SJCRH30 (cell line): ENCODE measurements at places on chromosomes 12 and 14.

DNA sequence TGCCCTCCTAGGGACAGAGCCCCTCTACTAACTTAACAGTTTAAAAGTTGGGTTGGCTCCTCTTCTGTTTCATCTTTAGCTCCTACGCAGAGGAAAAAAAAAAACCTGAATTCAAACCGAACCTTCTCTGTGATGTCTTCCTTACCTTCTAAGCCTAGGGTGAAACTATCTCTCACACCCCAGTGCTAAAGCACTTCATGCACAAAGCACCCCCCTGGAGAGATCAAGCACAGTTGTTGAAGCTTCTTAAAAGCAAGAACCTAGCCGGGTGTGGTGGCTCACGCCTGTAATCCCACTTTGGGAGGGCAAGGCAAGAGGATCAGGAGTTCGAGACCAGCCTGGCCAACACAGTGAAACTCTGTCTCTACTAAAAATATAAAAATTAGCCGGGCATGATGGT is 37.6 kb downstream of the CORO1C start:
- DNase-seq: no peak
- H3K4me3 ChIP-seq: no peak overlapping the region
- no peaks in the 10 kb centered on the region for H3K27me3 ChIP-seq
- H3K36me3 ChIP-seq: peaks cover 20% of the 10 kb centered on the region

- H3K36me3 ChIP-seq: no peaks in the 10 kb centered on the region
- no peaks in the 10 kb centered on the region for H3K27me3 ChIP-seq
- no peak overlapping the region for H3K27ac ChIP-seq
- peaks cover 11% of the 10 kb centered on the region for H3K4me1 ChIP-seq
- no peak for DNase-seq
- no peak overlapping the region for H3K4me3 ChIP-seq
These were observed 94.8 kb upstream of the ATP2B1 start for GRCh38 chr12:89803412-89803811.

DNA sequence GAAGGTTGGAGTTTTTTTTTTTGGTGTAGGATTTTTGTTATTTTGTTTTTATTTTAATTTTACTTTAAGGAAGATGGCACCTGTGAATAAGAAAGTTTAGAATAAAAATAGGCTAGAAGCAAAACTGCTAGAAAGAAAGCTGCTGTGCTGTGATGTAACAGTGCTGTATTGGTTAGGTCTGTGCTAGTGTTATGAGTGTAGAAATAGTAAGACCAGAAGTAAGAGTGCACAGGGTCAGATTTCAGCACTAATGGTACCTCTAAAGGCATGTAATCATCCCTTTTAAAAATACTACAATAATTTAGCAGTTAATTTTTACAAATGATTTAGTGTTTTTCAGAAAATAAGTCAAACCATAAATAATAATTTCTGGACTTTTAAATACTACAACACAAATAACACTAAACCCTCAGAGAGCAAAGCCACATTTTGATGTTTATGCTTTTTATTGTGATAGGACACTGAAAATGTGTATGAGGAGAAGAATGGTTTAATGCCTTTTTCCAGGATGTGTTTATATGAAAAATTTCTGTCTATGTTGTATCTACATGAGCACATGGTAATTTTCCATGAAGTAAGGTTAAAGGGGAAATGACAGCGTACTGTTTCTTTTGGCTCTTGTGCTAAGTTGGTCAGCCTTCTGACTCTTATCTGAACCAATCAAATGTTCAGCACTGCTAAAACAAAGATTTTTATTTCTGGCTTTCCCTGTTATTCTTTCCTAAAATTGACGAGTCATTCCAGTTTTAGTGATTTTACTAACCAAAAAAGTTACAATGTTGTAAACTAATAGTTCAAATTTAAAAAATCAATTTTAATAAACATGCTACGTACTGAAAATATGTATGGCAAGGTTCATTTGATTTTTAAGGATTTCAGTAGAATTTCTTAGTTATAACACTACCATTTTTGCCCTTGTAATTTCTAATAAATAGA is 96.1 kb downstream of the PPHLN1 start:
- no peak overlapping the region for H3K27ac ChIP-seq
- no peak for DNase-seq
- H3K4me3 ChIP-seq: no peak overlapping the region

DNA sequence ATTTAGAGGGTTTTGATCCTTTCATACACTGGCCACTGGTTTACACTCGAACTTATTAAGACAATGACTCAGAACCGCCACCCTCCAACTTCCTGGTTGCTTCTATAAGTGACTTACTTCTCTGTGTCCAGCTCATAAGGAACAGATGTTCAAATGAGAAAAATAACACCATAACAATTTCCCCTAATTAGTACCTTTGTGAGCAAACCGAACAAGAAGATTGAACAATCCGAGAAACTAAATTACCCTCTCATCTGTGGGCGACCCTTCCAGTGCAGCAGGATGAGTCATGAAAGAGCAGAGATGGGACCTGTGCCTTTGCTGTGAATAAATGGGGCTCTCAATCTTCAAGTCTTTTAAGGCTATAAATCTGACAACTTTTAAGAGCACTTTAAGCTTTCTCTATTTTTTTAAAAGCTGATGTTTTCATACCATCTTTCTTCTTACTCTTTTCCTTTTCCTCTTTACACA is 146.8 kb upstream of the RASSF8 start:
- no peaks in the 10 kb centered on the region for H3K4me1 ChIP-seq
- no peak overlapping the region for H3K4me3 ChIP-seq
- DNase-seq: no peak
- no peaks in the 10 kb centered on the region for H3K36me3 ChIP-seq

DNA sequence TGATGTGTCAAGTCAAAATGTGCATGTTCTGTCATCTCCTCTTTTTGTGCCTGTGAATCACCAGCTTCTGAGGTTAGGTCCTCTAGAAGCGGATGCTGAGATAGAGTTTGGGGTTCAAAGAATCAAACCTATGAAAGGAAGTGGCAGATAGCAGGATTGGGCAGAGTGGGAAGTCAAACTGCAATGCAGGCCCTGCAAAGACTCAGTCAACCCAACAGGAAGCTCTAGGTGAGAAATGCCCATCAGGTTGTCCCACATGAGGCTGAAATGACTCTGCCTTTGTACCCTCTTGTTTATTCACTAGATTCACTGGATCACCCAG is 4.5 kb upstream of the MIA2 start:
- H3K27me3 ChIP-seq: no peaks in the 10 kb centered on the region
- H3K4me1 ChIP-seq: peaks cover 4% of the 10 kb centered on the region; the same call in 1 of the 2 replicates
- no peak overlapping the region for H3K4me3 ChIP-seq
- H3K27ac ChIP-seq: no peak overlapping the region
- no peaks in the 10 kb centered on the region for H3K36me3 ChIP-seq

GRCh38 chr14:77557391-77557790 is 58.8 kb upstream of the ISM2 start:
- no peaks in the 10 kb centered on the region for H3K27me3 ChIP-seq
- DNase-seq: no peak
- no peak overlapping the region for H3K27ac ChIP-seq
- no peak overlapping the region for H3K4me3 ChIP-seq

GRCh38 chr12:52871291-52872039 is 22.7 kb upstream of the KRT78 start:
- no peak for DNase-seq
- H3K27me3 ChIP-seq: no peaks in the 10 kb centered on the region
- H3K36me3 ChIP-seq: no peaks in the 10 kb centered on the region
- H3K27ac ChIP-seq: no peak overlapping the region
- peaks cover 26% of the 10 kb centered on the region for H3K4me1 ChIP-seq

GRCh38 chr12:129202109-129202814 is 349.0 kb downstream of the GLT1D1 start:
- H3K4me1 ChIP-seq: no peaks in the 10 kb centered on the region
- H3K27me3 ChIP-seq: no peaks in the 10 kb centered on the region
- H3K27ac ChIP-seq: no peak overlapping the region
- H3K4me3 ChIP-seq: no peak overlapping the region
- no peaks in the 10 kb centered on the region for H3K36me3 ChIP-seq
- no peak for DNase-seq
